Hematopoietic multipotent progenitor cell (in vitro differentiated cells): ENCODE measurements at places on chromosomes 7 and 10. TPM values are rescaled to one million over a fixed set of nuclear protein-coding genes. Genes with fewer than 3 reads are reported as not detected.

- DNase-seq: no peak
Observed at GRCh38 chr7:132112657-132113056, 463.6 kb downstream of the PLXNA4 start.

DNA sequence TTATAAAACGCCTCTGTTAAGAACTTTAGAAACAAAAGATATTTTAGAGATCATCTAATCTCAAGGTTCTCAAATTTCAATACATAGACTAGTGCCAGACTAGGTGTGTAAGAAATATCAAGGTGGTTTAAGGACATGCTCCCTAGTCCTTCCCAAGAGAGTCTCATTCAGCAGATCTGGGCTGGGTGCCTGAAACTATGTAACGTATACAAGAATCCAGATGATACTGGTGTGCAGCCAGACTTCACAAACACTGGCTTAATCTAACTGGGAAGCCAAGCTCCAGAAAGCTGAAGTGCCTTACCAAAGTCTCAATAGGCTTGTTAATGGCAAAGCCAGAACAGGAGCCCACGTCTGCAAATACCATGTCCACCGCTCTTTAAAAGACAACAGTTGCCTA is 105.0 kb upstream of the AMPH start:
- no peak for DNase-seq

DNA sequence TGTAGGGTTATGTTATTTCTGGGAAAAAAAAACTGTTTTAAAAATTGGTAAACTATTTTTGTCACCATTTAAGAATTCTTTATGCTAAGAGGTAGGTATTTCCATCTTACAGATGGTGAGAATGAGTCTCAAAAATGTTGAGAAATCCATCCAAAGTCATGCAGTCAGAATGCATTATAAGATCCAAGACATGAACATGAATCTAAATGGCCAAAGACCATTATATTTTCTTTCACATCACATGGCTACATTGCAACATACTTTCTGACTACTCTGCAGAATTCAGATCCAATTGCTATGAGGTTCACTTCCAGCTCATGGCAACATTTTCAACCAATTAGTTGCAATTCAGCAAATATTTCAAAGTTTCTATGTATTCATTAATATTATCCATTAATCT is 181.2 kb downstream of the TWIST1 start:
- no peak for DNase-seq

DNA sequence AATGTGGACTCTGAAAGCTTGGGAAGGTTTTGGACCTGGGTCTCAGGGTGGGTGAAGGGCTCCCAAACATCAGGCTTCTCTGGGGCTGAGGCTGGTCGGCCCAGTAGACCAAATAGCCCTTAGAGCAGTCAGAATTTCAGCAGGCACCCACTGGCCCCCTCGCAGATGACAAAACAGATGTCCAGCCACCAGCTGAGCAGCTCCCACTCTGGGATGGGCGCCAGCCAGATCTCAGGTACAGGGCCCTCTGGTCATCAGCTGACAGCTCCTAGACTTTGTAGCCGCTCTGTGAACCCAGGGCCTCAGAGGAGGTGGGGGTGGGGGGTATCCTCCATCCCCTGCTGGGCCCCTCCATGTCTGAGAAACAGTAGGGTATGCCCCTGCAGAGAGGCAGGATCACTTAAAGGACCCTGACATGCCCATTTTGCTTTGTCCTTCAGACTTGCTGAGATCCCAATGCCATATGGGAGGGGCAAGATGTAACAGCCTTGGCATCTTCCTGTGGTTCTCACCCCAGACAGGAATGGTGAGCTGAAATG is 26.5 kb downstream of the HSPA12A start:
- DNase-seq: no peak

- DNase-seq: no peak
Observed at GRCh38 chr7:42392826-42393225, 155.8 kb upstream of the GLI3 start.

DNA sequence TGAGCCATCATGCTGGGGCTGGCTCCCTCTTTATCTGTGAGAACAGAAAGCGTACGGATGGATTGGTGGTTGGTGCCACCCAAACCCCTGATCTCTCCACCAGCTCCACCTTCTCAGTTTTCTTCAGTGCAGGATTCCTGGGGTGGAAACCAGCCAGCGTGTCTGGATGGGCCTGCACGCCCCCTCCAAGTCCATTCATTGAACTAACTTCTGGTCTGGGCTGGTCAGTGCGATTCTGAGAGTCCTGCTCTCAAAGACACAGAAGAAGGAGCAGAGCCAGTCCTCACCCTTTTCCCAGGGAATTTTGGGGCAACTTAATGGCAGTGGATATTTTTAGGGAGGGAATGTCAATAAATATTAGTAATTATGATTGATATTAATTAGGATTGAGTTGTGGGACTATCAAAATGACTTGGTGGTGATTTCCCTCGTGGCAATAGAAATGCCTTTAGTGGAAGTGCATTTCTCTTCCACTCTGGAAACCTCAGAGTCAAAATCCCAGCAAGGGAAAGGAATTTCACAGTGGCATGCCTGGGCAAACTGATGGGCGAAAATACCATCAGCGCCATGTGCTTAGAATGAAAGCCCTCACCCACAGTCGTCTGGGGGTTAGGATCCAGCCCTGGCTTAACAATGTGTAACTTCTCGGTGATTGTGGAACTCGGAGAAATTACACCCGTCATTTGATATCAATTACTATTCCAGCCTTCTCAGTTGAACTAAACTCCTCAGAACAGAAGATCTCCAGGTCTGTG is 69.3 kb upstream of the EEPD1 start:
- no peak for DNase-seq

GRCh38 chr7:116771640-116772039 is 90.7 kb upstream of the CAPZA2 start:
- no peak for DNase-seq

DNA sequence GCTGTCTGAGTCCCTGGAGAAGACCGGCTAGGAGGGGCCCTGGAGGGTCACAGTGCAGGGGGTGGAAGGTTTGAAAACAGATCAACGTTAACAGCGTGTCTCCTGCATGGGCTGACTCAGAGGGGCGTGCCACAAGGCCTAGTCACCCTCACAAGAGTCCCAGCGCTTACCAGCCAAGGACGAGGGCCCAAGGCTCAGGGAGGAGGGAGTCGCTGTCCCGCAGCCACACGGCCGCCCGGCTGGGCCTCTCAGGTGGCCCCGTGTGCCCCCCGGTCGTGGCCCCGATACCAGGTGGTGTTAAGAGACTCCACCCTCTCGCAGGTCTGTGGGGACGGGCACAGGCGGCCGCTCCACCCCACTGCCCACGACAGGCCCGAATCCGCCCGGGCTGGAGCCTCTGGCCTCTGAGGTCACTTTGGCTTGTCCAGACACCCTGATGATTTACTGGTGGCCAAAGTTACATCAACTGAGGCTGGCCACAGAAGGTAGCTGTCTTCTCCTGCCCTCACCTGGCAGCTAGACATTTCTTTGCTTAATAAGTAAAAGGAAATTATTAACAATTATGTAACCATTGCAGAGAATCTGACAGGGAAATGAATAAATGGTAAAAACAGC is 34.0 kb downstream of the FAM20C start:
- no peak for DNase-seq

- DNase-seq: no peak
Observed at GRCh38 chr7:120695848-120696247, 162.1 kb downstream of the TSPAN12 start.

DNA sequence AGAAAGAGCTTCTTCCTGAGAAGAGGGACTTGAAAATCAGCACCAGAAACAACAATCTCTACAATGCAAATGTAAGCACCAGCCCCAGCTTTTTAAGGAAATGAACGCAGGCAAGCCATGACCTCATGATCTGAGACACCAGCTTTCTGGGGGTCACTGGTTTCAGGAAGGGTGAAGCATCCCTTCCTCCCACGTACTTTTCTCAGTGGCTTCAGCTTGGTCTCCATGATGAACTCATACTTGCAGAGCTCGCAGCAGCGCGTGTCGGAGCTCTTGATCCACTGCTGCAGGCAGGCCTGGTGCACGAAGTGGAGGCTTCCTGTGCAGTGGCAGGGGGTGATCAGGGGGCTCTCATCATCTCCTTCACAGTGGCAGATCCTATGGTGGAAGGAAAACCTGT is 87.0 kb downstream of the ALOX5 start:
- no peak for DNase-seq

Gene TRIL
- under 0.01 TPM for total RNA-seq

Gene WDFY4
- 35.5 TPM for total RNA-seq

Gene C7orf25
- 2.7 TPM for total RNA-seq

Gene UCMA
- not detected for total RNA-seq

Gene BMPR1A
- total RNA-seq: under 0.01 TPM

Gene SPDYE1
- not detected for total RNA-seq

Gene KAT6B
- total RNA-seq: 38.5 TPM

Gene PCDH15
- total RNA-seq: not detected
